ENCODE measurements at places on chromosomes 1 and 21.

DNA sequence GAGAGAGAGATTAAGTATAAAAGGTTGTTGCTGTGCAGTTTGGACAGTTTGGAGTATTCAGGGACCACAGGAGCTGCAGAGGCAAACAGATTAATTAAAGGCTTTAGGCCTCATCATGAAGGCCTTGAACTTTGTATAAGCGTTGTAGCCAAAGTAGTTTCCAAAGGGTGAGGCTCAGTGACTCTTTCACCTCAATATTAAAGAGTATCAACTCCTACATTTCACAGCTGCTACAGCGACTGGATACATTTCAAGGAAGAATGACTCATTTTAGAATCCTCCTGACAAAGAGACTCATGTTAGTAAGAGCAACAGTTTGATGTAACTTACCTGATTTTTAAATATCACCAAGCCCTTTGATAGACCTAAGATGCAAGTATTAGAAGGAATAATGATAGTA, 355.5 kb downstream of the HLX start:
- no peak for DNase-seq

DNA sequence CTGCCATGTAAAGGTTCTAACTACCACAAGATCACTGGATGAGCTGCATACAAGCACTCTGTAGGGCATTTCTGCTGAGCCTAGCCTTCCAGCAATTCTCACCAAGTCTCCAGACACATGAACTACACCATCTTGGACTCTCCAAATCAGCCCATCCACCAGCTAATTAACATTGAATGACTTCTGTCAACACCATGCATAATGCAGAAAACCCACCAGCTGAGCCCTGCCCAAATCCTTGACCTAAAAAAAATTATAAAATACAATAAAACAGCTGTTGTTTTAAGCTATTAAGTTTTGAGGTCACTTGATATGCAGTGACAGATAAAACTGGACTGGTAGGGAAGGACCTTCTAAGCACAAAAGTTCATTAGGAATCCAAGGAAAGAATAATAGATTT, 44.3 kb upstream of the ATP1B1 start:
- no peak for DNase-seq

DNA sequence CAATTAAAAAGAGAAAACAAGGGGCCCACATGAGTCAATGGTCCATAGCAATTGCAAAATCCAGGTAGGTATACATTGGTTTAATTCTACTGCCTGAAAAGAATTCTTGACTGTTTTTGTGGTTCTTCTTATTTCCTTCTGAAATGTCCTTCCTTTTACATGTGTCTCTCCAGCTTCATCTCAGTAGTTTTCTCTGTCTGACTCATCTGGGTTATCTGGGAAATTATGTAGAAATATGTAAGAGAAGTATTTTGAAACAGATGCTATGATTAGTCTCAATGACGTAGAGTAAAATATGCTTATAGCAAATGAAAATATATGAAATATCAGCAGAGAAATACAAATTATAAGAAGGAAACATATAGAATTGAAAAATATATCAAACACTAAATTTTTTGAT, 953.2 kb downstream of the BRINP3 start:
- no peak for DNase-seq

- no peak for DNase-seq
These were observed 17.1 kb downstream of the SCAF4 start for GRCh38 chr21:31714741-31715365.

GRCh38 chr1:175137369-175137768, 55.2 kb downstream of the KIAA0040 start:
- no peak for DNase-seq

- DNase-seq = no peak
These were observed 11.5 kb upstream of the SLC2A1 start for GRCh38 chr1:42970143-42970542.

GRCh38 chr1:215657047-215657446, 89.9 kb downstream of the KCTD3 start:
- no peak for DNase-seq

DNA sequence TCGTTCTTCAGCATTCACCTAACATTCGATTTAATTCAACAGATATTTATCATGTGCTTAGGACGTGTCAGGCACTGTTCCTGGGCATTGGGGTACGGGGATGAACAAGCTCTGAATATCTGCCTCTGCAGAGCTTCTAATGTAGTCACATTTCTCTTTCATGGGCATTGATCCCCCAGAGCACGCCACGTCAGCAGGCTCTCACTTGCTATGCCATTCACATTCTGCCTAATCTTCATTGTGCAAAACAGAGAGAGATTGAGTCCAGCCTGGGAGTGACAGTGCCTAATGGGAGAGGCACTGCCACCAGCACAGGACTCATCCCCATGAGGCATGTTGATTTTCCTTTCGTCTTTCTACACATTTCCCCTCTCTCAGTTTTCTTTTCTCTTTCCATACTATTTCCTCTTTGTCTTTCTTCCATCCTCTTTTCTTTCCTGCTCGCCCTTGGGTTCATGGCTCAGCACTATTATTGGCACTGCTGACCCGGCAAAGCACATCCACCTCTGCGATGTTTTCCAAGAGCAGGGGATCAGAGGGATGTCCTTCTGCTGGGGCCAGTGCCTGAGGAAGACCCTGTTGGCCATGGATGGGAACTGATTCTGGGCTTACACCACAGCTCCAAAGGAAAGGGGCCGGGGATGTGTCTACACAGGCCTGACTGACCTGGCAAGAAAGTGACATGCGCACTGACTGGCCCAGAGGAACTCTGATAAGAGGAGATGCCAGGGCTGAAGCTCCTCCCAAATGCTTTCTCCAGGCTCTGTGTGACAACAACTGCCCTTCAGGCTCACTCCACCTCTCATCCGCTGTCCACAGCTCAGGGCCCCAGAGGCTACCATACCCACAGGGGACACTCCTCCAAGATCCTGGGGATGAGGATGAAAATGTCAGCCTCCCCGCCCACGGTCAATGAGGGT, 195.9 kb downstream of the TOMM20 start:
- no peak for DNase-seq

DNA sequence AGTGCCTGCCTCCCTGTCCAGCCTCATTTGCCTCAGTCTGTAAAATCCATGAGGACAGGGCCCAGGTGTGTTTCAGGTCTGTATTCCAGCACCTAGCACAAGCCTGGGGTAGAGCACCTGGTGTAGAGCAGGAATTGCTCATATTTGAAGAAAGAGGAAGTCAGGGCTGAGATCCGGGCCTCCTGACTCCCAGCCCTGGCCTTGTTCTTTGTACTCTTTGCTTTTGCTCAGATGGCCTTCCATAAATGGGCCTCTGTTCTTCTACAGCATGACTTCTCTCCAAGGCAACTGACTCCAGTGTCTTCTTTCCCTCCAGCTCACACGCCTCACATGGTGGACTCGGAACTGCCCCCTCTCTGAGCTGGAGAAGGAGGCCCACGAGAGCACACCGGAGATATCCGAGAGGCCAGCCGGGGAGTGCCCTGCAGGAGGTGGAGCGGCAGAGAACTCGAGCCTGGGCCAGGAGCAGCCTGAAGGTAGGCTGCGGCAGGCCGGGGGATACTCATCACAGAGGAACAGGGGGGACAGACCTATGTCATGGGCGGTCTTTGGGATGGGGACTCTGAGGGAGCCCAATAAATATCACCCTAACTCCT, 19.7 kb downstream of the SLC5A9 start:
- DNase-seq = no peak

GRCh38 chr1:115241309-115241708, 96.7 kb downstream of the NGF start:
- no peak for DNase-seq

- no peak for DNase-seq
These were observed 162.6 kb downstream of the GRIK1 start for GRCh38 chr21:29777160-29777559.

DNA sequence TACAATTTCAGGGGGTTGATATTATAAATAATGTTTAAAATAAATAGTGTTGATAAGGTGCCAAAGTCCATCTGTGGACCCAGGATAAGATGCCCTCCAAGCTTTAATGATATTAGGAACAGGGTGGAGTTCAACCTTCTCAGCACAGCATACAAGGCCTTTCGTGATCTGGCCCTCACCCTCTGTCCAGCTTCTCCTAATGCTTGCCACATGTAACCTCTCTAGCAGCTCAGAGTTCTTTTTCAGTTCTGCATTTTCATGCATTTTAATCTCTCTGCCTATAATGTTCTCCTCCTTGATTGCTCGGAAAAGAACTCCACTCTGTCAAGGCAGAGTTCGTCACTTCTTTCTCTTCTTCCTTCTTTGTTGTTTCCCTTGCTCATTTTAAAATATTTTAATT, 21.4 kb upstream of the SMAP2 start:
- no peak for DNase-seq

- DNase-seq = no peak
These were observed 351.5 kb upstream of the PLD5 start for GRCh38 chr1:242876030-242876429.

DNA sequence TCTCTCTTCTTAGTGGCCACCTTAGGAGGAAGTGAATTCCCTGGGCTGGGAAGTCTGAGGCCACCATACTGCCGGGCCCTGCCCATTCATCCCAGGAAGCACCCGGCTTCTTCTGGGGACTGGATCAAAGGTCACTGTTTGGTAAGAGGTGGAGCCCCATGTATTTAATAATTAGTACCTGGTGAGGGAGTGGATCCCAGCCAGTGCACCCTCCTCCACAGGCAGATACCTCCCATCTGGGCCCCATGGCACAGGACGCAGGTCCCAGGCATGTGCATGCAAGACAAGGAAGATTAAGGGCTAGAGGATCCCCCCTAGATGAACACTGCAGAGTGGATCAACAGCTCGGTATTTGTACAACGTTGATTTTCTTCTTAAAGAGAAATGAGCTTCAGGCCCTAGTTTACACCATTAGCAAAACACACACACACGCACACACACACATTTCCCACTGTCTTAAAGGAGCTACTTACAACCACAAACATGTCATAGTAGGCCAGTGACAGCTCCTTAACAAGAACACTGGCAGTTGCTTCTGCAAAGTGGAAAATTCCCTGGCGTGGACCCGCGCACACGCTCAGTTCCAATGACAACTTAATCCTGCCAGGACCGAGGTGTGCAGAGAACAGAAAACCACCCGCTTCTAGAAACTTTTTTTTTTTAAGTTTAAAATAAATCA, 90.7 kb downstream of the MRPL37 start:
- DNase-seq = no peak

DNA sequence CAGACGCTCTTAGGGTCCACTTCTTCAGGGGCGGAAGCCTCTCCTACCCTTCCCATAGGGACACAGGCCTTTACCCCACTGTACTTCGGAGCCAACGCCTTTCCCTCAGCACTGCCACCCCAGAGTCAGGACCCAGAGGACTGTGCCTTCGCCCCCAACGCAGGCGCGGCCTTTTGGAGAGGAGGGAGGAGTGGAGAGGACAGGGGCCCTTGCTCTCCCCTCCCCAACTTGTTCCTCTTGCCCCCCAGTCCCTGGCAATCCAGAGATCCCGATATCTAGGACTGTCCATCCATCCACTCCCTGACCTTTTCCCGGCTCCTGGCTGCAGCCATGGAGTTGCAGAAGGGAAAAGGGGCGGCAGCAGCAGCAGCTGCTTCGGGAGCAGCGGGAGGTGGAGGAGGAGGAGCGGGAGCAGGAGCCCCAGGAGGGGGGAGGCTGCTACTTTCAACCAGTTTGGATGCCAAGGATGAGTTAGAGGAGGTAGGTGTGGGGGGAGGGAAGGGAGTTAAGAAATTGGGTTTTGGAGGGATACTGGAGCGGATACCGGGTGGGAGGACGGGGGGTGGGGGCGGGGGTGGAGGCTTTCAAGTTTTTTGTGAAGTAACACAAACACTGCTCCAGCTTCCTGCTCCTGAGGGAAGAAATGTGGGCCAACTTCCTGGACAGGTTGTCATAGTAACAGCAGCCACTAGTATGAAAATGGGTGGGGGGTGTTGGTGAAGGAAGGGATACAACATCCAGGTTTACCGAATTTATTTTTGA, 636 bp downstream of the INTS3 start:
- DNase-seq = peak; percentile 7

DNA sequence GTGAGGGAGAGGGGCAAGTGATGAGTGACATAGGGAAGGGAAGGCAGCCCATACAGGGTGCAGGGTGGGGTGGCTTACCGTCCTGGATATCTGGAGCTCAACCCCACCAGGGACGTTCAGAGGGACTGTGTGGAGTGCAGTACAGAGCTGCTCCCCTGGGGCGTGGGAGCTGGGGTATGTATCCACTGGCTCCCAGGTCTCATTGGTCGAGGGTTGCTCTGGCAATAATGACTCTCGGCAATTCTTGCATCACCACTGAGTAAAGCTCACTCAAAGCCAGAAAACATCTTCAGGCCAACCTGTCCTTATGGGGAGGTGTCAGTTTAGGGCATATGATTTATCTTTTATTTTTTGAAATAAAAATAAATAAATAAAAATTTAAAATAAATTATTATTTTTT, 43.2 kb upstream of the RUNX3 start:
- no peak for DNase-seq

GRCh38 chr1:84143796-84144565, at the start of gene PRKACB:
TSS of gene PRKACB (plus strand) at chr1:84144271. CDS start at chr1:84144362, 91 bp downstream.
- DNase-seq = no peak

GRCh38 chr21:46468108-46468774, 9.6 kb downstream of the DIP2A start:
- DNase-seq = no peak

GRCh38 chr1:67957066-67957465, 93.4 kb downstream of the DIRAS3 start:
- DNase-seq = no peak

DNA sequence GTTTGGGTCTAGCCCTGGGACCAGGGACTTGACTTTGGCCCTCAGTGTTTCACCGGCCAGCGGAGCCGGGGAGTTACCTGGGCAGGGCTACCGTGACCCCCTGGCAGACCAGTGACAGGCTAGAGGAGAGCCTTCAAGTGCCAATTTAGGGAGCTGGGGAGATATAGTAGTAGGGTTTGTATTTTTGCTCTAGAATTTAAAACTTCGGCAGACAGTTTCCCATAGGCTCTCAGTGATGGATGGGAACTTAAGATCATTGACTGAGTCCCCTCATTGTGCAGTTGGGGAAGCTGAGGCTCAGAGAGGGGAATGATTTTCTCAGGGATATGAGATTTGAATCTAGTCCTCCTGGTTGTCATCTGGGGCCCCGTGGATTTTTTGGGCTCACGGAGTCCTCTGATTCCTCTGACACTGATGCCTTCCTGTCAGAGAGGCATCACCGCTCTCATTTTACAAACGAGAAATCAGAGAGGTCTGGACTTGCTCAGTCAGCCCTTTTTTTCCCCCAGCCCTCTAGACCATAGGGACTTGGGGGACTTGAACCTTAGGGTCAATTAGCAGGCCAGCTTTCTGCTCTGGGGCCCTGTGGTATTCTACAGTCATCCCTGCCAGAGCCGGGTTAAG, 58.3 kb upstream of the ACOT11 start:
- DNase-seq = no peak

DNA sequence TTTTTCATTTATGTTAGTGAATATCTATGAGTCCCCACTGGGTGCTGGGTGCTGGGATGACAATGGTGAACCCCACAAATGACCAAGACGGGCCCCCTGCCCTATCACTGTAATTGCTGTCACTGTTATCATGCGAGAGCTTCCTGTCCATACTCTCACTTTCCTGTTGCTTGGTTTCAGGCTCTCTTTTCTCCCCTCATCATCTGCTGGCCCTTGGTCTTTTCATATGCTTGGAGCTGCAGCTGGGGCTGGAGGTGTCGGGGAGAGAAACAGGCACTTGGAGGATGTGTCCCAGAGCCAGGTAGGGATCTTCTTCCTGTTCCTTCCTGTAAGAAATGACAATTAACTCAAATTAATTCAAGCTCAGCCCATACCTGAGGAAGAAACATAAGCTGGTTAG, 348.0 kb downstream of the PTPRU start:
- no peak for DNase-seq

GRCh38 chr1:14572861-14573260, 25.6 kb upstream of the KAZN start:
- DNase-seq = no peak
